ENCODE measurements at places on chromosomes 5 and 9.

DNA sequence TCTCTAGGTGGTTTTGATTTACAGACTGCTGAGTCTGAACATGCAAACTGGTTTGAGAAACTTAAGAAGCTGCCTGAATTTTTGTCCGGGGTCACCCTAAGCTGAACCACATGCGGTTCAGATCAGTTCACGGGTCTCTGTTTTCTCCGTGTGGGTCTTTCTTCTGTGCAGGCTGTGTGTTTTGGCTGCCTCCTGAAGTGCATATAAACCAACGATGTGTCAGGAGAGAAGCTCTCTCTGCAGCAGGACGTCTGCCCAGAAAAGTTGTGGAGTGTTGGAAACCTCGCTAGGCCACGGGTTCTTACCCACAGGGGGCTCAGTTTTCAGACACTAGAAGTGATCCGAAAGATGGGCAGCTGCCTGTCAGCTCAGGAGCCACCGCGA lies 364.2 kb downstream of the IRX2 start:
- DNase-seq = no peak

GRCh38 chr9:120532475-120532874 lies 47.5 kb downstream of the CDK5RAP2 start:
- DNase-seq = no peak

- DNase-seq = peak; percentile 13
Observed at GRCh38 chr5:119470105-119470763, 17.9 kb downstream of the HSD17B4 start.

- DNase-seq = no peak
Observed at GRCh38 chr9:123099042-123099441, 65.6 kb downstream of the GPR21 start.

DNA sequence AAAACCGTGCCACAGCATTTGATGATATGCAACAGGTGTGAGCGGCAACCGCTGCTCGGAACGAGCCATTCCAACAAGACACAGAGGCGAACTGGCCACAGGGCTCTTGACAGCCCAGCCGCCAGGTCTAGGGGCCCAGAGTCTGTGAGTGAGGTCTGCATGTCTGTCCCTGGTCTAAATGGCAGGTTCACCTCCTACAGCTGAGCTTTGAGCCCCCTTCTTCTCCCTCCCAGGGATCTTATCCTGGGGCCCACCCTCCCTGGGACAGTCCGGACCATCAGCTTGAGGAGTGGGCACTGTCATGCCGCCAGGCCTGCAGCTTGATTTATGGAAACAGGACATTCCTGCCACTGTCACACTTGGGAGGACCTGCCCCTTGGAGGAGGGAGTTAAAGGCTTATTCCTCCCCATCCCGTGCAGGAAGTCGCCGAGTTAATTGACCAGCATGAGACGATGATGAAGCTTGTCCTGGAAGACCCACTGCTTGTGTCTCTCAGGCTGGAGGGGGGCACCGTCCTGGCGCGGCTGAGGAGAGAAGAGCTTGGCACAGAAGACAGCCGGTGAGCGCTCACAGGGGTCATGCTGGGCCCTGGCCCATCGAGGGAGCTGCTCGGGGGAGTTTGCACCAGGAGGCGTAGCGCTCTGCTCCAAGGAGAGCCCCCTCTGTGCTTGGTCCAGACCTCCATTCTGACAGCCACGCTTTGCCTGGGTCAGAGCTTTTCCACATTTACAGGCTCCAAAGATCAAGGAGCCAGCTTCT lies 35.5 kb upstream of the LRRC14B start:
- DNase-seq = no peak

GRCh38 chr5:74693191-74693590 lies 8.2 kb downstream of the HEXB start:
- peak; percentile 61 for DNase-seq

- DNase-seq = no peak
Observed at GRCh38 chr5:146580237-146580636, 64.2 kb upstream of the GPR151 start.

GRCh38 chr9:69476797-69477196 lies 151.8 kb downstream of the ENTREP1 start:
- no peak for DNase-seq

GRCh38 chr5:27325513-27325912 lies 287.1 kb upstream of the CDH9 start:
- DNase-seq = no peak

DNA sequence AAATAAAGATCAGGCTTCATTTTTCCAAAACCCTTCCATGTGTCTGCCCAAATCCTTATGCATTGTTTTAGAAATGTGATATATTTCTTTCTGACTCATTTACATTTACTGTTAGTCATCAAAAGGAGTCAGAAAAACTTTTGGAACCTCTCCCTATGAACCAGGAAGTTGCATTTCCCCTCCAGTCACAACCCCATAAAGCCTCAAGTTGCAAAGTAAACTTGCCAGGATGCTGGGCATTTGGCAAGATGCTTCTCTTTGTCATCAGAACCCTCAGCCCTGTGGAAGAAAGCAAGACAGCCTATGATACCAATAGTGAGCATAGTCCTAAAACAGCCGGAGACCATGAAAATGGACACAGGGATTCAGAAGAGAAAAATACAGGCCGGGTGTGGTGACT lies 84.2 kb downstream of the MUSK start:
- peak; percentile 94 for DNase-seq
